ENCODE measurements at places on chromosomes 1 and 21.

DNA sequence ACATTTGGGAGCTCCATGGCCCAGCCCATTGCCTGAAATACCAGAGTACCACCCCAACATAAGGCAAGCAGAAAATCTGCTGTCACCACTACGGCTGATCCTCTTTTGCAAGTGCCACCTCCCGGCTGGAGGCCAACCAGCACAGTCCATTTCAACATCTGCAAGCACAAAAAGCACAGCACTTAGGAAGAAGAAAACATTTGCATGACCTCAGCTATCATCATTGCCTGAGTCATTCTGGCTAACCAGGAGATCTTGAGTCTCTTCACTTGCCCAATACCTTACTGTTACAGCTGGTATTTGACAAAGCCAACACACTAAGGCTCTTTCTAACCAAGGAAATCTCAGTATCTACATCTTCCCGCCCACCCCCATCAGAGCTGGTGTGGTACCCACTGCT lies 55.9 kb downstream of the NEK7 start:
- DNase-seq = no peak

GRCh38 chr1:17948594-17948993 lies 159.0 kb upstream of the IGSF21 start:
- DNase-seq = no peak

- DNase-seq = no peak
Observed at GRCh38 chr1:211382182-211382713, 55.6 kb downstream of the TRAF5 start.

GRCh38 chr1:246035060-246035541 lies 472.0 kb downstream of the SMYD3 start:
- no peak for DNase-seq

- DNase-seq = no peak
Observed at GRCh38 chr1:103327054-103327719, 198.3 kb upstream of the RNPC3 start.

GRCh38 chr1:170318736-170319135 lies 173.0 kb downstream of the NTMT2 start:
- DNase-seq = no peak

- peak; percentile 48 for DNase-seq
Observed at GRCh38 chr1:154478639-154479038, 23.4 kb upstream of the TDRD10 start.

- DNase-seq = no peak
Observed at GRCh38 chr1:199716729-199717128, 310.8 kb upstream of the NR5A2 start.

DNA sequence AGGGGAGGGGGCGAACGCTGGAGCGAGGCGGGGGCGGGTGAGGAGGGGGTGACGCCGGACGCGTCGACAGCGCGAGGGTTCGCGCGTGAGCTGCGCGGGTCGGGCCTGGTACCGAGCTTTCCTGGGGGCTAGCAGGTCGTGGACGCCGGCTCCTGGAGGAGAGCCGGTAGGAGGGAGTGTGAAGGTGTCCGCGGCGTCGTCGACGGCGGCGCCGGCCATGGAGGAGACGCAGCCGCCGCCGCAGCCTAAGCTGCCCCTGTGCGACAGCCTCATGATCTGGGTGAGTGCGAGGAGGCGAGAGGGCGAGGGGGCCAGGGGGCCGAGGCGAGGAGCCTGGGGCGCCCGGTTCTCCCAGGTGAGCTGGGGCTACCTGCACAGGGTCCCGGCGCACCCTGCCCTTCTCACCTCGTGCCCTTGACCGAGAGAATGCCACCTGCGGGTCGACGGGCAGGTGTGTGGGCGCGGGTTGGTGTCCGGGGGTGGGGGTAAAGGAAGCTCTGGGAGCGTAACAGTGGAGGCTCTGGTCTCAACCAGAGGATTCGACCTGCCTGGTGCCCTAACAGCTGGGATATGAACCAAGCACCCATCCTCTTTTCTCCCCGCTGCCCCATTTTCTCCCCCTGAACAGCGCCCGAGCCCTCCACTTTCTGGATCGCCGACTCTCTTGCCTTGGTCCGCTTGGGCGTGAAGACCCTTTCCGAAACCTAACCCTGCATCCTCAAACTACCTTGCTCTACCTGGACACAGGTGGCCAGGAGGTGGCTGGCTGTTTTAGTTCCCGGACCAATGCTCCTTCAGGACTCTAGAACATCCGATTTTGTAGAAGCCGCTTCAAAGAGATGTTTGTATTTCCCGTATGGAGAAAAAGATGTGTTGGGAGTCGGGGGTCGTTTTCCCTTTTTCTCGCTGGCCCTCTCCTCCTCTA lies at the start of gene HOOK1:
Gene HOOK1, plus strand, starts transcription at position 49 of the 925 bp plus-strand sequence. Its CDS starts 169 bp downstream, at position 218.
- no peak for DNase-seq
